ENCODE measurements at places on chromosomes 2 and 18.
A peak's percentile ranks its signal among the peaks of the same experiment; 100 is the strongest.

- no peak for DNase-seq
These were observed 132.6 kb upstream of the ZNF236 start for GRCh38 chr18:76689646-76690264.

DNA sequence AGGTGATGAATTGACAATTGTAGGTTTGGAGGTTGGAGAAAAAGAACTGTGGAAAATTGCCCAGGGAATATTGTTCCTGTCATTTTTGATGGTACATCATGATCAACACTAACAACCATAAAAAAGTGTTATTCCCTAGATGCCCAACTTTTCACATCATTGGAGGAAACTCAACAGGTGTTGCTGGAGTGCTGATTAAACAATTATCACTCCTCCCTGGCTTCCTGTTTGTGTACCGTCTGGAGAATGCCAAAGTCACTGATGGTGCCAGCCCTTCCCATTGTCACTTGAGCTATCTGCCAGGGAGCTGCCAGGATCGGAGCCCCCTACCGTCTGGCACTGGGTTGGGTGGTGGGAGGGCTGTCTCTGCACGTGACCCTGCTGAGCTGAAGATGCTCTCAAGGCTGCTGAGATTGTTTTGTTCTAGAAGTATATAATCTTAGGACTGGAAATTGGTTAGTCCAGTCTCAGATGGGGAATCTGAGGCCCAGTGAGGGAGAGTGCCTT lies 156.9 kb downstream of the PRKCE start:
- no peak for DNase-seq

DNA sequence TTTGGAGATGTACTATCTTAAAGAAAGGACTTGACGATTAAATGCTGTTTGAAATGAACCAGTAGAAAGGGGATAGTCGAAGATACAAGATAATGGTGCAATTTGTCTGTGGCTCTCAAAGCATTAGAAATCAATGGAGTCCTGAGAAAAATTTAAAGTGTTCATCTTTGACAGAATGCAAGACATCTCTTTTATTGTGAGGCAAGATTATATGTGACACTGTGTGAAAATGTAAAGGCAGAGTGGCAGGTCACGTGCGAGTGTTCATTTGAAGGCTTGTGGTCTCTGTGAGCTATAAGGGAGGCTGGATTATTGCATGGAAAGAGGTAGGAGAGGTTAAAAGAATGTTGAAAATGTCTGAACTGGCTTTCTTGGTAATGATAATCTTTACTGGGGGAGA lies 709.2 kb downstream of the DSC3 start:
- no peak for DNase-seq

DNA sequence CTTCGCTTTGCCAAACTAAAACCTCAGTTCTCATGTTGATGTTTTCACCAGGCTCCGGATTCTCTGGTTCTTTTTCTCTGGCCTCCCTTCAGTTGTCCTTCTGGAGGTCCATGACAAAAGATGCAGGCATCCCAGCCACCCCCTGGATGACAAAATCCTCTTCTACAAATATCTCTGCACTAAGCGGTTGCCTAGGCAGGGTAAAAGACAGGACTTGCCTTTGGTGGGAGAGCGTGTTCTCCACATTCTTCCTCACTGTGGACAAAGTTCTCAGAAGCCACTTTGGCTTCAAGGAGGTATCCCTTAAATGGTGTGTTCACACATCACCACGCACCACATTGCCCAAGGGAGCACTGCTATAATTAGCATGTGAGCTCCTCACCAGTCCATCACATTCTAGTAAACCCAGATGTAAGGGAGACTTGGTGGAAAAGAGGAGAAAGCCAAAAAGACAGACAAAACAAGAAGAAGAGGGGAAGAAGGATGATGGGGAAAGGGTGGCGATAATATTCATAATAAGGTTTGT lies 23.6 kb upstream of the MRPL33 start:
- DNase-seq, result no peak

GRCh38 chr2:176553685-176554100 lies 284.5 kb downstream of the MTX2 start:
- DNase-seq, result peak; percentile 23

- no peak for DNase-seq
These were observed 32.4 kb downstream of the ORC2 start for GRCh38 chr2:200930947-200931626.

DNA sequence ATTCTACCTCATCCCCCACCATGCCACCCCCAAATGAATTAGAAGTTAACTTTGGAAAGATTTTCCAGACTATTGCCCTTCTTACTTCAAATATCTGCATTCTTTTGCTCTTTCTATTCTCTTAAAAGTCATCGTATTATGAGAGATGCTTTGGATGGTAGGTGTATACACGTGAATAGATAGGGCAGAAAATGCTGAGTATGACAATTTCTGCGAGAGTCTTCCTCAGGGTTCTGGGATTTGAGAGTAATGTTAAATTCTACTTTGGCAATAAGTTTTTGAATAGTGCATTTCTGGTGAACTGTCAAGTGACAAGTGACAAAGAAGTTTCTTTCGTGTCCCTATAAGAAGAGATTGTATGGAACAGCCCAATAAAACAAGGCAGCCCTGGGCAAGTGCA lies 137.6 kb upstream of the DSEL start:
- no peak for DNase-seq

GRCh38 chr2:203878063-203878462 lies 10.5 kb downstream of the CTLA4 start:
- no peak for DNase-seq

- DNase-seq, result no peak
These were observed 245.7 kb downstream of the LOXHD1 start for GRCh38 chr18:46411191-46411828.

DNA sequence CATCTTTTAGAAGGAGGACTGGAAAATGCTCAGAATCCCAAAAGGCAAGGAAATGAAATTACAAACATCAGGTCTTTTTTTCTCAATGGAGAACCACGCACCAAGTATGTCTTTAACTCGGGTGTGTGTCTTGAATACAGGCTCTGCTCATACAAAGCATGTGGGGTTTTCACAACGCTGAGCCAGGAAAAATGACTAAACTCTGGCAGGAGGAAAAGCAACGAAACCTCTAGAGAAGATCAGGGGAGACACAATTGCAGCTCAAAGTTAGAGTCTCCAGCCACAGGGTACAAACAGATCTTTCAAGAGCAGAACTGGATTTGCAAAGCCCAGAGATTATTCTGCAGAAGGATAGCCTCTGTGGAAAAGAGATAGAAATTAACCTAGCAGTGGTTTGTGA lies 42.8 kb upstream of the TPO start:
- DNase-seq, result no peak

GRCh38 chr2:176819306-176819705 lies 393.3 kb upstream of the HNRNPA3 start:
- DNase-seq, result no peak

- no peak for DNase-seq
These were observed 109.8 kb upstream of the LTBP1 start for GRCh38 chr2:32836933-32837332.

- DNase-seq, result no peak
These were observed 326.3 kb downstream of the TSN start for GRCh38 chr2:122081751-122082150.

DNA sequence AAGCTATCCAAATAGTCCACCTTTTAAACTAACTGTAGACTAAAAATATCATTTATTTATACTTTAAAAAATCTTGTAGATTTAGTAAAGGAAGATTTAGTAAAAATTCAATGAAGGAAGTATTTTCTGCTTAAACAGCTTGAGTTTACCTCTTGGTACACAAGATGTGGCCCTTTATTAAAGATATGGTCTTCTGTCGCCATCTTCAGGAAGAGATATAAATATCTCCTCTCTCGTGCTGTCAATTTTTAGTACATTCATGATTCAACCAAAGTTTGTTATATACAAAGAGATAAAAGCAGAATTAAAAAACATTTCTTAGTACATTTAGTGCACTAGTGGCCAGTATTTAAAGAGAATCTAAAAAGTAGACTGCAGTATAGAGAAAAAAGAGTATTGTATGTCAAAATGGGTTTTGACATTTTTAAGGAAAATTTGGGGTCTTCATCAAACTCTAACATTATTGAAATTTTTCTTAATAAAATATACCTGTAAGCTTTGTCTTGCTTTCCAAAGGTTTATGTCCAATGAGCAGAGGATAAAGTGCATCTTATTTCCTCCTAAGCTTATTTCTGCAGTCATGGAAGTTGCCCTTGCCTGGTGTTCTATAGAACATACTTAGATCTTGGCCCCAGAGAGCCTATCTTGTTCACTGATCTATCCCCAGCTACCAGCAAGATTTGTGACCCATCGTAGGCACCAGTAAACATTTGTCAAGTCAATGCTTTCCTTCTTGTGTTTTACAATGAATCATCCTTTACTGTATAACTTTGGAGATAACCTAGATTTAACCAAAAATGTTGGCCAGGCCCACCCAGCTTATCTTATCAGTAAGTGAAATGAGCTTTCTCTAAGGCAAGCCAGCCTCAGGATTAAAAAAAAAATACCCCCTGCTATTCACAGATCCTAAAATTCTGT lies 18.5 kb upstream of the EML6 start:
- DNase-seq, result no peak

DNA sequence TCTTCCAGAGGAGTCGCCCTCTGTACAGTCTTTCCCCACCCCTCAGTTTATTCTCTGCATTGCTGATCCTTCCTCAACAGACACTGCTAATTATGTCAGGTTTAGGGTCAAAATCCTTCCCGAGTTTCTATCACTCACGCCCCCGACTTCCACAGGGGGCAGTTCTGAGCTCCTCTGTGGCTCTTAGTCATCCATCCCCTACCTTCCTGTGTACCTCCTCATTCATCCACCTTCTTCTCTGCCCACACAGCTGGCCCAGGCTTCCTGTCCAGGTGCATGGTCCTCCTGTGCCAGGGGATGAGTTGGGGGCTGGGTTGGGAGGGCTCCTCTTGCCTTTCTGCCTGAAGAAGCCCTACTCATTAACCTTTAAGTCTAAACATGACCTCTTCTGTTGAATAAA lies 202.9 kb downstream of the ARL4C start:
- DNase-seq, result no peak

DNA sequence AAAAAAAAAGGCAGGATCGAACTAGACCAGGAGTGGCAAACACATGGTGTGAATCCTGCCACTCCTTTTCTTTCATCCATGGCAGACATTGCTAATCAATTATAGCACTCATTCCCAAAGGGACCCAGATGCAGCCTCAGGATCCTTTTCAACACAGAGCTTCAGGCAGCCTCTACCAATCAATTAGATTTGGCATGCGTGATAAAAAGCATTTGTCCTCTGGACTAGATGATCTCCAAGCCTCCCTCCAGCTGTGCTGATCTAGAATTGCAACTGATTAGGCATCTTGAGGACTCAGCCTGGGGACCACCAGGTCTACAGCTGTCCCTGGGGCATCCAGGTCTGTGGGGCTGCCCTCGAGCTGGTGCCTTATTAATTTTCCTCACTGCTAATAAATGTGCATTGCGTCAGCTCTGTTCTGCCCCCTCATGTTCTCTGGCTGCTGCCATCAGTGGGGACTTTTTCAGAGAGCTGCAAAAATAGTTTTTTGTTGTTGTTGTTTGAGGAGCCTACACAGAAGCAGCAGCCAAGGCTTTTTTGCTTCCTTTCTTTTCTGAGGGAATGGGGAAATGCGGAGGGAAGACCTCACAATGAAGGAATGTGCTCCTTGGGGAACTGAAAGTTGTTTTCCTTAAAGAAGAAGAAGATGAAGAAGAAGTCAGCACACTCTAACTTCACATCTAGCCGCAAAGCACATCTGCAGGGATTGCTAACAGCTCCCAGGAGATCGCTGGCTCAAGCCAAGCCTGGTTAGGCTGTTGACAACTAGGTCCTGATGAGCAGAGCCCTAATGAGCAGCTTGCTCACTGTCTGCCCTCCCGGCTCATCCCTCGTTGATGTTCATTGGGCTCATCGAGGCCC lies 8.8 kb upstream of the ATOH8 start:
- no peak for DNase-seq

GRCh38 chr18:38421872-38422615 lies 856.4 kb upstream of the CELF4 start:
- DNase-seq, result no peak

Data from stimulated activated CD4-positive, alpha-beta T cell treated with anti-CD3 and anti-CD28 coated beads, Interleukin-1b, Interleukin-23, amount 100 ng/mL, for 48 hours (primary cell).